ENCODE measurements at places on chromosomes 3 and 15.

- no peak for DNase-seq
Measured at GRCh38 chr3:134367869-134368750, 6.1 kb downstream of the AMOTL2 start.

GRCh38 chr15:38049891-38050290 is 115.5 kb downstream of the TMCO5A start:
- no peak for DNase-seq

- no peak for DNase-seq
Measured at GRCh38 chr3:57646723-57647122, 46.2 kb downstream of the DENND6A start.

GRCh38 chr3:13234666-13235065 is 161.4 kb upstream of the IQSEC1 start:
- no peak for DNase-seq

DNA sequence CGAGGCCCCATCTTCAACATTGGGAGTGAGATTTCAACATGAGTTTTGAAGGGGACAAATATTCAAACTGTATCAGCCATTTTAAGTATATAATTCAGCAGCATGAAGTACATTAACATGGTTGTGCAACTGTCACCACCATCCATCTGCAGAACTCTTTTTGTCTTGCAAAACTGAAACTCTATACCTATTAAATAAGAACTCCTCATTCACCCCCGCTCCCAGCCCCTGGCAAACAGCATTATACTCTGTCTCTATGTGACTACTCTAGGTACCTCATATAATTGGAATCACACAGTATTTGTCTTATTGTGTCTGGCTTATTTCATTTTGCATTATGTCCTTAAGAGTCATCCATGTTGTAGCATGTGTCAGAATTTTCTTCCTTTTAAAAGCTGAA is 110.1 kb downstream of the MAP2K5 start:
- DNase-seq, result no peak

DNA sequence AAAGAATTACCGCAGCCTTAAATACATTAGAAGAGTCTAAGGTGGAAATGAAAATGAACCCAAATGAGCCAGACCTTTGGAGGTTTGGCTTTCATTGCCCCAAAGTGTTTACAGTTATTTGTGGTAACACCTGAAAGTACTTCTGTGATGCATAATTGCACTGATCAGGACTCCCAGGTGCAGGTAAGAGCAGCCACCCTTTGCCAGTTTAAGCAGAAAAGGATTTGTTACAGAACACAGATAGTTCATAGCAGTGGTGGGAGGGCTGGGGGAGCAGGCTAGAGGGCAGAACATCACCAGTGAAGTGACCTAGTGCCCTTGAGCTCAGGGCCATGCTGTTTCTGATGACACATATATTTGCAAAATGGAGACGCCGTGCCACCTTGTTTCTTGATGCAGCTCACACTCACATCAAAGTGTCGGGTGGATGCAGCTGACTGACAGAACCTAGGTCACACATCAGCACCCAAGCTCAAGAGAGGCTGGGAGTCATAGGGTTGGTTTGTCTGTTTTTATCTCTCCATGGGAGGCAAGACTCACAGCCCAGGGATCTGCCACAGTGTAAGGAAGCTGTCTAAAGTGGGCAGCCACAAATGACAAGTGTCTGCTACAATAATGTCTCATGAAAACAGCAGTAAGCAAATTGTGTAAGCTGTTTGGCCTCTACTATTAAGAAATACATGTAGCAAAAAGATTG is 49.1 kb downstream of the NEK11 start:
- DNase-seq, result no peak

DNA sequence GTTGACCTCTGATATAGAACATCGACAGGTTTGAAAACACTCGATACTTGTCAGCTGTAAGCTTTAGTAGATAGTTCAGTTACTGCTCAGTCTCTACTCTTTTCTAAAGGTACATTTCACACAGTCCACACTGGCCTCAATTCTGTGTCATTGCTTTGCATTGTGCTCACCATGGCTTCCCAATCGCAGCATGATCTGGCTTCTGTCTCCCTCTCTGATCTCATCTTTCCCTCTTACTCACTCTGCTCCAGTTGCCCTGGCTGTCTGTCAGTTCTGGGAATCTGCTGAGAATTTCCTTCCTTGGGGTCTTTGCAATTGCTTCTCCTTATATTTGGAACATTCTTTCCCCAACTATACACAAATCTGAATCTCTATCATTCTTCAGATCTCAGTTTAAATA is 80.6 kb downstream of the GTF2E1 start:
- DNase-seq, result no peak

- DNase-seq, result no peak
Measured at GRCh38 chr3:180062771-180063170, 26.0 kb upstream of the PEX5L start.

GRCh38 chr3:112122870-112123269 is 10.2 kb downstream of the GCSAM start:
- DNase-seq, result no peak

Measured in stimulated activated CD4-positive, alpha-beta T cell treated with anti-CD3 and anti-CD28 coated beads, Interleukin-15, amount 100 ng/mL, for 48 hours (primary cell).